ENCODE measurements at places on chromosomes 1 and 21.

DNA sequence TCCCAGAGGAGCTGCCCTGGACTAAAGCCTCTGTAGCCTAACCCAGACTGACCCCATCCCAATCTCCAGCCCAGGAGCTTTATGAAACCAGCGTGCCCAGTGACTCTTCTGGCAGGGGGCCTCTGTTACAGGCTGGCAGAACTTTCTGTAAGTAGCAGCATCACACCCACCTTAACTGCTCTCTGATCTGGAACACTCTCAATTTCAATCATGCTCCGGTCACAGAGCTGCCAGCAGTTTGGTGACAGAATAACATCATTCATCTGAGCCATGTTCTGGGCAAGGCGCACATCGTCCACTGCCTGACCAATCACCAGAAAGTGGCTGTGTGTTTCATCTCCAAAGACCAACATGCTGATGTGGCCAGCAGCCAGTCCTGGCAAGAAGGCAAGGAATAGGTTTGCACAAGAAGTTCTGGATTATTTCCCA is 14.7 kb downstream of the ADCY10 start:
- DNase-seq, result no peak

DNA sequence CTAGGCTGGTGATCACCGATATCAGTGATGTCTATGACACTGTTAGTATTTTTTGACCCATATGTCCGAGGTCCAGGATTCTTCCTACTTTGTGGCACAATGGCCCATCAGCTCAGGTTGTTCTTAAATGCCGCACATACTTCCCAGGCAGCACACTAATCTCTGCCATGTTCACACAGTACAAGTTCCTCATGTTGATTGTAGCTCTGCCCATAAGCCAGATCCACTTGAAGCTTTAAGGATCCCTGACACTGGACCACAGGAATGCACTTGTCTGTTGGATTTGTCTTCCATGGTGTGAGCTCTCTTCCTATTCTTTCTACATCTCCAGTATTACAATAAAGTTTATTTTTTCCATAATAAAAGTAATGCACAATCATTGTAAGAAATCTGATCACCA is 69.5 kb downstream of the DDX20 start:
- DNase-seq, result no peak

GRCh38 chr1:178188306-178188705 is 94.4 kb downstream of the RASAL2 start:
- no peak for DNase-seq

GRCh38 chr1:19878637-19878985 is 3.6 kb upstream of the OTUD3 start:
- DNase-seq, result no peak

DNA sequence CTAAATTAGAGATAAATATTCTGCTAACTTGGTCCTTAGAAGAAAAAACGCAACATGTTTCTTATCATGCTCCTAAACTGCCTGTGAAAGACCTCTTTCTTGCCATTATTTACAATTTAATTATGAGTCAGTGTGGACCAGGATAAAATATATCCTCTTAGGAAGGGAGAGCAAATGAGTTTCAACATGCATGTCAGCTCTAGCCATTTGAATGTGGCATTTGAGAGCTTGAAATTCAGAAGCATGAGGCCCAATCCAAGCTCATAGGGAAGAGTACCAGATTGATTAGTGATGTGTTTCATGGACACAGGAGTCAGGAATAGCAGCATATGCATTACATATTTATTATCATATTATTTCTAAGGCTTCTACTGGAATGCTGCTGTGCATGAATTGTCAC is 39.3 kb downstream of the TBX15 start:
- no peak for DNase-seq

DNA sequence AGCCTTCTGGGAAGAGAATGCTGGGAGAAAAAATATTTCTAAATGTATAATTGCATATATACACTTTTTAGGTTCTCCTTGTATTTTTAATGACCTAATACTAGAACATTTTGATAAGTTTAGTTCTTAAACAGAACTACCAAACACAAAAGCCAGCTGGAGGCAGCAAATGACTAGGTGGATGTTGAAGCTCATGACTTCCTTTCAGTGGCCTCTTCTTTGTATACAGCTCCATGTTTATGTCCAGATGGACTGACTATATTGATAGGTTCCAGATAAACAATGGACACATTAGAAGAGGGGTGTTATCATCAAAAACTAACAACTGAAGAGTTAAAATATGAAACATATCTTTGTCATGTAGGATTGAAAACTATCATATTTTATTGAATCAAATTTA is 52.5 kb downstream of the LRRC8D start:
- no peak for DNase-seq

GRCh38 chr21:31220575-31220974 is 123.5 kb downstream of the TIAM1 start:
- DNase-seq, result no peak

- no peak for DNase-seq
Observed at GRCh38 chr1:71649608-71650007, 568.8 kb upstream of the ZRANB2 start.

DNA sequence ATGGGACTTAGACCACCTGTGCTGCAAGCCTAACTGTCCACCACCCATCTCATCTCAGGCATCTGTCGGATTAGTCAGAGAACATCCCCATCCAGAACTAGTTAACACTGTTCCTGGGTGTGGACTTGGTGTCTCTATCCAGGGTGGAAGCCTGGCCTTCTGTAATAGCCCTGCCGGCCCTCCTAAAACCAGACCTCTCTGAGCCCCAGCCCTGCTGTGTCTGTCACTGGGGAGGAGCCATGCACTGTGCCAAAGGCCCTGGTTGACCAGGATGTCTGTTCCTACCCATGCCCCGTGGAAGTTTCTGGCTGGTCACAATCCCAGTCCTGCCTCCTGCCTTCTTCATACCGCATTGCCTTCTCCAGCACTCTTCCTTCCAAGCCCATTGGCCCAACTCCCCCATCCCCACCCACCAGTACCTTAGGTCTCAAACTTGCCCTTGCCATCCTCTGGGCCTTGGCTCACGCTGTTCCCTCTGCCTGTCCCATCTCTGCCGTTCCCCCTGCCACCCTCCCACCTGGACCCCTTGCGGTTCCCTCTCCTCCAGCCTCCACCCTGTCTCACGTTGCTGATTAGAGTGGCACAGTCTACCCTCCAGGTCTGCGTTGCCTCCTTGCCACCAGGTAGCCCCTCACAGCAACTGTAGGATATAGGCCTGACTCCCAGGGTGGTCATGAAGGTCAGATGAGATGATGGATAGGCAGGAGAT is 105.6 kb downstream of the EPHB2 start:
- DNase-seq, result no peak

DNA sequence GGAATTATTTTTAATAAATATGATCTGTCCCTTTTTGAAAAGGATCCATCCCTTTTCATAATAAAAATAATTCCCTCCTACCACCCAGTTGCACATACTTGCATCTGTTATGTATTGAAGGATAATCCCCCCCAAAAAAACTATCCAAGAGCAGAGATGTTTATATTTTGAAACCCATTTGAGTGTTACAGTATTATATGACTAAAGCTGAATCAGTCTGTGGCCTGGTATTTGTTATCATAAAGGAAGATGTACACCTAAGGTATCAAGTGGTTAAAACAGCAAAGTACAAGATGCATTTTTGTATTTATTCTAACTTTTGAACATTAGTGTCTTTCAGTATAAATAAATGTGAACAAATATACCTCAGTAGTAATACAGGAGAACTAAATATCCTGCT is 12.7 kb upstream of the TGFB2 start:
- no peak for DNase-seq

GRCh38 chr1:231959225-231959884 is 332.8 kb downstream of the DISC1 start:
- DNase-seq, result no peak

- no peak for DNase-seq
Observed at GRCh38 chr1:182193908-182194550, 132.5 kb upstream of the ZNF648 start.

DNA sequence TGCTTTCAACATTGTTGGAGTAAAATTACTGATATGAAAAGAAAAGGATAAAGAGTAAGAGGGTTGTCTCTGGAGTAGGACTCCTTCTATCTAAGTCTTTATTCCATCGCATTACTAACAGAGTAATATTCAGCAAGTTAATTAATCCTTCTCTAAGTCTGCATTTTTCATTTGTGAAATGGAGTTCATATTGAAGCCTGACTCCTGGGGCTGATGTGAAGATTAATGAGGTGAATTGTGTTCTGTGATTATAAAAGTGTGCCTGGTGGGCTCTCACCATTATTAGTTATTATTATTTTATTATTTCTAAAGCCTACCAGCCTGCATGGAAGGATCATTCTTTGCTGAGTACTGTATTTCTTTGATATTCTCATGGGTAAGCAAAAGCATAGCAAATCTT is 1096.7 kb downstream of the KCNT2 start:
- DNase-seq, result no peak
